ENCODE measurements at places on chromosomes 7 and 10.

- DNase-seq, result no peak
Measured at GRCh38 chr10:90227217-90227656, 525.8 kb downstream of the KIF20B start.

DNA sequence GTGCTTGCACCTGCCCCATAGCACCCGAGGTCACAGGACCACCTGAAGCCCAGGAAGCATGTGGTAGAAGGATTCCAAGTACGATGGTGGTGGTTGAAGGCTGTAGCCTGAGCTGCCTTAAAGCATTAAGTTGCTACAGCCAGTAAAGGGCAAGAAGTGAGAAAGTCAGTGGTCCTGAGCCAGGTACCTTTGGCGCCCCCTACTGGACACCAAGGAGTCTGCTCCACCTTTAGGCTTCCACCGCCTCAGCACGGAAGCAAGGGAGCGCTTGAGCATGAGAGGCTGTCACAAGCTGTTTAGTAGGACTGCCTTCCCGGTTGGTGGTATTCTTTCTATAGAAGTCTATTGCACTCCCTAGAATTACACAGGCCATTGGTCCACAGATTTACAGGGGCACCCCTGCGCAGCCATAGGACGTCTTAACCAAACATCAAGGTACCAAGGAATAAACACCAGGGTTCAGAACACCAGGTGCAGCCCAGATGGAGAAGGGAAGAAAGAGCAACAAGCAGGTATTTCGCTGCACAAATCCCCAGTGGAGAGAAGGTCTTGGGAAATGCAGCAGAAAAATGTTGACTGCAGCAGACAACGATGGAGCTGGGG, 2.2 kb downstream of the CRTAC1 start:
- DNase-seq, result peak; percentile 59

GRCh38 chr7:45595809-45596664, 21.9 kb downstream of the ADCY1 start:
- DNase-seq, result no peak

- DNase-seq, result no peak
Measured at GRCh38 chr10:132548106-132548823, 10.7 kb downstream of the INPP5A start.

DNA sequence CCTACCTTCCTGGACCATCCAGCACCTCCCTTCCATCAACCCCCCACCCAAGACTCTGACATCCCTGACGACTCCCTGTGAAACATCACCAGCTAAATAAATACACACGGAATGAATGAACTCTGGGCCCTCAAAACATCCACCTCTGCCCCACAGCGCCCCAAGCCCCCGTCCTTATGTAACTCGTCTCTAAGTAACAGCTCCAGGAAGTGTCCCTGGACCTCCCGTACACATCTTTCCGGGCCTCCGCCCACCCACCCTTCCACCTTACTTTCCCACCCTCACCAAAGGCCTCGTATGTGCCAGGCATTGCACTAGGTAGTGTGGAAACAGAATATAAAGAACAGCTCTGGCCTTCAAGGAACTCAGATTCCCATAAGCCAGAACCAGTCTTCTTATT, 27.7 kb upstream of the SLIT1 start:
- no peak for DNase-seq

DNA sequence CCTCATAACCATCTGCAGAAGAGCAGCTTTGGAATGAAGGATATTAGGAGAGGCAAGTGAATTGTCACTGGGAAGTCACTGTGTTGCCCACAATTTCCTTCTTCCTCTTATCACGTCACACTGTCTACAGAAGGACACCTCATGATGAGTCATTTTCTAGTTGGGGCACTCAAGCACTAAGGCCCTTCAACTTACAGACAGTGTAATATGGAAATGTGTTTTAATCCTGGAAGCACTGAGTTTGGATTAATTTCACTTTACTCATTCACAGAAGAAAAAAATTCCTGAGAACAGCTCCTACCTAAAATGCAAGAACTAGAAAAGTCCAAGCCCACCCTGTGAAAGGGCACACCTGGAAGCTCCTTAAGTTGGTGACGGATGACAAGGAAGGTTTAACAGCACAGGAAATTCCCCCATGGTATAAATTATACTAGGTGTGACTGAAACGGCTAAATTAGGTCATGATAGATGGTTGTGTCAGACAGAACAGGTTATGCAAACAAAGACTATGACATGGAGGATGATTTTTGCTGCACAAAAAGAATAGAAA, 56.6 kb downstream of the PARD3 start:
- peak; percentile 55 for DNase-seq

GRCh38 chr7:90209776-90210175, 1.8 kb upstream of the STEAP2 start:
- no peak for DNase-seq
